ENCODE measurements at places on chromosomes 11 and 22. TPM values are rescaled to one million over a fixed set of nuclear protein-coding genes. Genes with fewer than 3 reads are reported as not detected.

- DNase-seq, result no peak
Measured at GRCh38 chr11:4195909-4196308, 101.3 kb downstream of the RRM1 start.

- DNase-seq, result no peak
Measured at GRCh38 chr22:30400159-30400558, 3.3 kb downstream of the SEC14L2 start.

The C11orf16 gene
- total RNA-seq, result not detected

DNA sequence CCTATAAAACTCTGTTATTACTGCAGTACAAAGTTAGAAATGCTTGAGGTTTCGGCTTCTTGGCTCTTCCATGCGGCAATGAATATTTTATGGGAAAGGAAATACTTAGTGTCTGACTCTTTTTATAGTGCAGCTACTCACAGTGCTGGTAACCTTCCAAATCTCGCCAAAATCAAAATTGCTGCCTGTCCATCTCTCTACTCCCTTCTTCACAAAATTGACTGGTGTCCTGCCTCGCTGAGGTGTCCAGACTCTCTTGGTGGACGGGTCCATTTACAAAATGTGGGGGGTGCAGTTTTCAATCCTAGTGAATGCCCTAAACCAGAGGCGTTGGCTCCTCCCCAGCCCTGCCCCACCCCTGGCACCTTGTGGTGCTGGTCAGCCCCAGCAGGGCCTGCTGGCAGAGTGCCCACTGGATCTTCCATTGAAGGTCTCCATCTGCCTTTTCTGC lies 73.5 kb downstream of the ZBTB16 start:
- DNase-seq, result no peak

DNA sequence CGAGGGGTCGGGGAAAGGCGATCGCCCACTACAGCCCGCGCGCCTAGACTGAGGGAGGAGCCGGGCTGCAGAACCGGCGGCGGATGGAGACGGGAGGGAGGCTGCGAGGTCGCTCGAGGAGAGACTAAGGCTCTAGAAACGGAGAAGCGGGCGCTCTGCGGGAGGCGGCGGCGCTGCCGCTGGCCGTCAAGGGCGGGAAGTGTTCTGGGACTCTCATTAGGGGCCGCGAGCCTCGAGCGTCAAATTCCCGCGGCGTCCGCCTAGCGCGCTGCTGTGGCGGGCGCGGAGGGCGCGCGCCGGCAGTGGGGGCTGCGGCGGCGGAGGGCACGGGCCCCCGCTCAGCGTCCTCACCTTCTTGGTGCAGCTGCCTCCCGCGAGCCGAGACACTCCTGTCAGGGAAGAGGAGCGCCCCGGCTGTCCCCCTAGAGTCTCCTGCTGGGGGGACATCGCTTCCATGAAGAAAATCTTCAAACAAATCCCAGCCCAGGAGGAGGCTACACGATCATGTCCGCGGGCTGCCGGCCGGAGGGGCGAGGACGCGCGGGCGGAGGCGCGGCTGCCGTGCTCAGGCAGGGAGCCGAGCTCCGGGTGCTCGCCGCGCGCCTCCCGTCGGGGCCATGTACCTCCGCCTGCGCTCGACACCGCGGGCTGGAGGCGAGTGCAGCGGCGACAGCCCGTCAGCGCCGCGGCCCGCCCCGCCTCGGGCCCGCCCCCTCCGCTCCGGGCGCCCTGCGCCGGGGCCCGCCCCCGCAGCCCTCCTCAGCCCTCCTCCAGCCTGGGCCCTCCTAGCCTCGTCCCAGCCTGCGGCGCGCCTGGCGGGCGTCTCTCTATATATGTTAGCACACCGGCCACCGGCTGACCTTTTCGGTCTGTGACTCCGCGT lies at the start of gene ARHGAP20:
Gene ARHGAP20 (minus strand): TSS at position 662 of the 883 bp plus-strand sequence. CDS start 206 bp downstream, at position 456.
- no peak for DNase-seq

GRCh38 chr11:20031155-20032001 lies 128.9 kb downstream of the DBX1 start:
- DNase-seq, result no peak

GRCh38 chr11:119361056-119361787 lies 14.7 kb upstream of the MFRP start:
- no peak for DNase-seq

DNA sequence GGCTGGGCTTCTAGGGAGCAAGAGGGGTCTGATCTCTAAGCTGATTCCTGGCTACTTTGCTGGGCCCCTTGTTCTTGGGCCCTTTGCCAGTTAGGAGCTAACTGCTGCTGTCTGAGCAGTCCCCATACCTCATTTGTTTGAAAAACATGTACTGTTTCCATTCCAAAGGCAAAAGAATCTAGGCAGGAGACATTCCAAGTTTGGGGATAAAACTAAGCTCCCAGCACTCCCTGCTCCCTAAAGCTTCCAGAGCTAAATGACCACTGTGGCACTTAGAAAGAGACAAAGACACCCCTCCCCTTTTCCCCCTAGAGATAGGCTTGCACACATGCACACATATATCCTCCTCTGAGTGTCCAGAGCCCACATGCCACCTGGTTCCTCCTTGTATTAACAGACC lies 22.7 kb upstream of the RRM1 start:
- no peak for DNase-seq

GRCh38 chr22:42643634-42644421 lies 3.4 kb upstream of the ATP5MGL start:
- no peak for DNase-seq

DNA sequence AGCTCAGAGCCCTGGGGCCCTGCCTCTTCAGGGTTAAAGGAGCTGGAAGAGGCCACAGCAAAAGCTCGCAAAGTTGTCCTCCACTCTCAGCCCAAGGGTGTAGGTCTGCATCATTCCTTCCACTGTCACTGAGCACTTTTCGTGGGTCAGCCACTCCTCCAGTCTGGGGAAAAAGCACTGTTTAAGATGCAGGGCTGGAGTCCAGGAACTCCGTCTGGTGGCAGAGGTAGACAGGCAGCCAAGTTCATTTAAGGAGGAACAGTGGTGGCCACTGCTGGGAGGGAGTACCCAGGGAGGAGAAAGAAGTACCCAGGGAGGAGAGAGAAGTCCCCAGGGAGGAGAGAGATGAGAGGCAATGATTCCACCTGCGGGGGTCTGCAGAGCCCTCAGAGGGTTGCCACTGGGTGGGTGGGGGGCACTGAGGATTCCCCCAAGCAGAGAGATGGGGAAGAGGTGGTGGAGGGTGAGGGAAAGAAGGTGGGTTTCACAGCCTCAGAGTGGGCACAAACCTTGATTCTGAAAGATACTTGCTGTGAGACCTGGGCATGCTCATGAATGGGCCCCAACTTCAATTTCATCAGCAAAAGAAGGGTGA lies 70.0 kb upstream of the B3GAT1 start:
- DNase-seq, result no peak

The STIM1 gene
- 83.9 TPM for total RNA-seq

GRCh38 chr11:17927041-17927440 lies 85.8 kb downstream of the SERGEF start:
- DNase-seq, result no peak

DNA sequence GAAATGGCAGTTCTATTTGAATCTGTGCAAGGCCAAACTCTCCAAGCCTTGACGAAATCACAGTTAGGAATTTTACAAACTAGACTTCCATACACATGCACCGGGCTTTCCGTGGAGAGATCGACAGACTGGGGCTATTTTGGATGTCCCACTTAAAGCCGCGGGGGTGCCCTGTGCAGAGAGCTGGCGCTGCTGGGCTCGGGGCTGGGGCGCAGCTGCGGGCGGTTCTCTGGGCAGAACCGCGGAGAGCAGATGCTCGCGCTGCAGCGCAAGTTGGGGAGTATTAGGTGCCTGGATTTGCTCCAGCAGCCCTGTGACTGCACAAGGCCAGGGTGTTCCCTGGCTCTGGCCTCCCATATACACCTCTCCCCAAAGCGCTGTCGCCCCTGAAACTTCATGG lies 67.2 kb downstream of the SPATA19 start:
- DNase-seq, result no peak

The KLHL35 gene
- total RNA-seq, result 1.5 TPM

The SCN3B gene
- not detected for total RNA-seq

DNA sequence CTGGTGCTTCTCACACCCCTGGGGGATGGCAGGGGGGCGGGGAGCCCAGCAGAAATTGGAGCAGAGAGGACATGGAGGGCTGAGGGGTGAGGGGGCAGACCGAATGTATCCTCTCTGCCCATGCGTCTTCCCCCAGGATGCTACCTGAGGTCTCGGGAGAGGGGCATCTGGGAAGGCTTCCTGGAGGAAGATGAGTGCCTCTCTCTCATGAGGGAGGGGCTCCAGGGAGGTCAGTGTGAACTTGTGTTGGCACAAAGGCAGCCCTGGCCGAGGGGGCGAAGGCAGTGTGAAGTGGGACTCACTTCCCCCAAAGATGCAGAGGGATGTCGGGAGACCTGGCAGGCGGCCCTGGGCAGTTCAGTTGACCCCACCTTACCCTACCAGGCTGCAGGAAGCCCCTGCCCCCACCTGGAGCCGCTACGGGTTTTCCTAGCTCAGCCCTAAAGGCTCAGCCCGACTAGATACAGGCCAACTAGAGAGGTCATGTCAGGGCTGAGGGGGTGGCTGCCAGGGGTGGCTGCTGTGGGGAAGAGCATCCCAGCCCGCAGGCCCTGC lies 10.4 kb downstream of the ASCL2 start:
- DNase-seq, result no peak

The OR51M1 gene
- not detected for total RNA-seq

- DNase-seq, result no peak
Measured at GRCh38 chr22:44351685-44352377, 39.1 kb upstream of the SHISAL1 start.

GRCh38 chr11:1236316-1237127 lies 13.7 kb downstream of the MUC5B start:
- DNase-seq, result peak; percentile 44

The XKR3 gene
- total RNA-seq, result not detected

DNA sequence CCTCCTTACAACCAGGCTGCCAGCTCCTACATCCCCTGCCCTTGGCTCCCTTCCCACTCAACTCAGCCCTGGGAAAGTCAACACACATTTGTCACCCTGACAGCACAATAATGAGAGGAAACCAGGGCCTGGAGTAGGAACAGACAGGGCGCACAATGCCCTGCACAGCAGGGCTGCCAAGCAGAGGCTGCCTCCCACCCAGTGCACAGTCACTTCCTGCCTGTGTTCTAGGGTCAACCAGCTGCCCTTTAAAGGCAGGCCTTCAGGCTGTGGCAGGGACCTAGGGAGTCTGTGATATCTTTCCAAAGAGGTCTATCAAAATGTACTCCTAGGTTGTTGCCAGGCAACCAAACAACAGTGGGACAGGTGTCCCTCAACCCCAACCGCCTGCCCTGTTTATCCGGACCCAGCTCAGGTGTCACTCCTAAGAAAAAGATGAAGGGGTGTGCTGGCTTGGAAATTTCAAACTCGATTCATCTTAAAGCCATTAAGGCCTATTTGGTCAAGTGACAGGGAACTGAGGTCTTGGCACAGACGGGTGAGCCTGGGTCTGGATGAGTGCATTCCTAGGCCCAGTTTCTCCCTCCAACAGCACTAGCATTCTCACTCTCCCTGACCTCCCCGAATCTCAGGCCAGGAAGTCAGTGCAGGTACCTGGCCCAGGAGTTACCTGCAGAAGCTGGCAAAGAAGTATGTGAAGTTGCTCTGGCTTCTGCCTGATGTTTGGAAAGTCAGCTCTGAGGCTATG lies 110.3 kb upstream of the PITPNB start:
- DNase-seq, result no peak

DNA sequence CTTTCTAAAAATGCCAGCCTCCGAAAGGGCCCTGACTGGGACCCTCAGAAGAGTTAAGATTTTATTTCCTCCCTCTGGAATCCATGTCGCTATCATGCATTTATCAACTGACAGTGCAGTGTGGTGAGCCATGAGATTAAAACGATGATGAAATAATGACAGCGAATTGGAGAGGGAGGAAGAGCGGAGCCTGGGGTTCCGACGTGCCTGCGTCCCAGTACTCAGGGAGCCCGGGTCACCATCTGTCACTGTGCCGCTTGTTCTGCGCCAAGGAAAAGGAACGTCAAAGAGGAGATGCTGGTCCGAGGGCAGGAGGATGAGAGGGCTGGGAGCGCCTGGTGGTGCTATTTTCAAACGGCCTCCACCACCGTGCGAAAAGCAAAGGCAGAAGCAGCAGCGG lies 46.2 kb downstream of the MACROD1 start:
- DNase-seq, result no peak

DNA sequence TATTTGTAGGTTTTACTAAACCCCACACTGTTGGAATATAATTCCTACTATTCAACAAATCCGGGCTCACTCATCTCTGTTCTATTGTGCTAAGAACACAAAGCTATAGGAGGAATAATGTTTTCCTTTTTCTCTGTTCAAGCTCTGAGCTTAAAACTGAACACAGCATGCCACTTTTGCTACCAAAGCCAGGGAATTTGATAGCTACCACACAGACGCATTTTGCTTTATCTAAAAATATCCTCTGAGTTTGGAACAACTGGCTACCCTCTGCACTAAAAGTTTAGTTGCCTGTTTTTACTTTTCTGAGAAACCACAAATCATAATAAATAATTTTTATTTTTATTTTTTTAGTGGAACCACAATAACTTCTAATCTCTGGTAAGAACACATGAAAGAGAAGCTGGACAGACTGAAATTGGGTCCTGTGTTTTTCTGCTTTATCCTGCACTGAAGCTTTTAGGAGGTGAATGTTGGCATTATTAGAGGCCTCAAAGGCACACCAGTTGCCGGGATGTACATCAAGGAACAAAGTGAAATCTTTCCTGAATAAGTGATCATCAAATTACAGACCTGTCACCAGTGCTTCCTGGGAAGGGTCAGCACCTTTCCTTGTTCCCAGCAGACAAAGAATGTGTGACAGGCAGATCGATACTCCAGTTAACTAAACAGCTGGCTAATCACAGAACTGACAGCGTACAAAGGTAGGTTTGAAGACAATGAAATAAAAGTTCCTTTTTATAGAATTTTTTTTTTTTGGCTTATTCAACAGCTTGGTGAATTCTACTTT lies 523.2 kb upstream of the TENM4 start:
- no peak for DNase-seq

The VWCE gene
- total RNA-seq, result 2.1 TPM

- peak; percentile 49 for DNase-seq
Measured at GRCh38 chr22:42114721-42115120, 15.9 kb downstream of the CYP2D6 start.

DNA sequence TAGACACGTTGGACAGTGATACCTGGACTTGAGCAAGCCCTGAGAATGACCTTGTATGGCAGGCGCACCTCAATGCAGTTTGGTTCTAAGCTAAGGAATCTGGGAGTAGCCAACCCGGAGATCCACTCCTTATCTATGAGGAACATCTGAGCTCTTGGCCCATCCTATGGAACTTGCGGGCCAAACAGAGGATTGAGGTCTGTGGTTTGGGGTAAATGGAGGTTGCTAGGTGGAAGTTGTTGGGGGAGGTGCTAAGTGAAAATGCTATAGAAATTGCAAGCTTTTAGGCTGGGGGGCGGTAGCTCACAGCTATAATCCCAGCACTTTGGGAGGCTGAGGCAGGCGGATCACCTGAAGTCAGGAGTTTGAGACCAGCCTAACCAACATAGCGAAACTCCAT lies 8.9 kb downstream of the GDPD5 start:
- DNase-seq, result no peak

All from natural killer cell treated with Interleukin-12 subunit alpha and Interleukin-12 subunit beta and Interleukin-15 and Interleukin-18, amount 100 ng/mL, for 72 hours (primary cell).